HT-29 (cell line): ENCODE measurements at places on chromosomes 13 and 19. TPM values are rescaled to one million over a fixed set of nuclear protein-coding genes. Genes with fewer than 3 reads are reported as not detected.

The ITGBL1 gene
- not detected in 2 replicates for total RNA-seq

The SEMA6B gene
- total RNA-seq: 0.70 and 0.84 TPM in 2 replicates

The SLC25A42 gene
- total RNA-seq: 2.4 and 3.2 TPM in 2 replicates

The MCEMP1 gene
- not detected in 2 replicates for total RNA-seq

The VSTM2B gene
- total RNA-seq: not detected in 2 replicates

The CALR3 gene
- 0.05 and 0.20 TPM in 2 replicates for total RNA-seq

The CD209 gene
- total RNA-seq: not detected in 2 replicates

The FXYD3 gene
- total RNA-seq: 15.8 and 38.9 TPM in 2 replicates

The CGB8 gene
- total RNA-seq: not detected in 2 replicates

The CACNG6 gene
- 0.99 and 2.3 TPM in 2 replicates for total RNA-seq

- peak; percentile 42 for DNase-seq
Measured at GRCh38 chr13:103471896-103472295, 405.7 kb upstream of the SLC10A2 start.

- DNase-seq: no peak
Measured at GRCh38 chr19:8478598-8478997, 23.8 kb downstream of the PRAM1 start.

GRCh38 chr13:40192858-40193257 lies 473.6 kb downstream of the FOXO1 start:
- no peak for DNase-seq

- no peak for DNase-seq
Measured at GRCh38 chr19:6362027-6362350, 658 bp downstream of the CLPP start.

DNA sequence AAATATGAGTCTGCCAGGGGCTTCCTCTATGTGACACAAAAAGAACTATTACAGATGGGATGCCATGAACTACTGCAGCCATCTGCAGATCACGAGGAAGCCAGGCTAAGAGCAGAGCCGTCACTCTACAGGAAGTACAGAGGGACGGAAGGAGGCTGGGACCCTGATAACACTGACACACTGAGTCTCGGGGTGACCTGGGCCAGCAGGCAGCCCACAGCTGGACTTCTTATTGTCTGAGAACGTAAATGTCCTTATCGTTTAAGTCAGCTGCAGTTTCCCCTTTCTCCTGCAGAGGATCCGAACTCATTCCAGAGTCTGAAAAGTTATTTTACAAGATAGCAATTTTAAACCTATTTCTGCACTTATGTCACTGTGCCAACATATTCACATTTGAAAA lies 20.7 kb downstream of the PARP4 start:
- DNase-seq: no peak

GRCh38 chr19:34393629-34394028 lies 10.6 kb upstream of the PDCD2L start:
- no peak for DNase-seq

GRCh38 chr19:48760504-48761205 lies 5.3 kb downstream of the FGF21 start:
- no peak for DNase-seq

- no peak for DNase-seq
Measured at GRCh38 chr19:792306-792885, 4.9 kb upstream of the PTBP1 start.

DNA sequence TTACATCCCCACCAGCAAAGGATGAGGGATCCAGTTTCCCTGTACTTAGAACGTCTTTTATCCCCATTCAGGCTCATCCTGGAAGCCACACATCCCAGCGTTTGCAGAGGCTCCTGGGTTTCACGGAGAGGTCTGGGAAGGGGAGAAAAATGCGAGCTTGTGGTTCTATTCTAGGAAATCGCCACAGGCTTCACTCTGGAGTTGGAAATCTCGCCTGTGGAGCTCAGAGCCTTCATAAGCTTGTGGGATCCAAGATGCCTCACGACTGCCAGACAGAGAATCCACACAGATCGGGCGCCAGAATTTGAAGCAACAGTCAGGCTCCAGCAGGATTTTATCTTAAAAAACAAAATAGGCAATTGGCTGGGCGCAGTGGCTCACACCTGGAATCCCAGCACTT lies 157.9 kb downstream of the PTPRS start:
- no peak for DNase-seq

GRCh38 chr19:5537870-5538269 lies 29.9 kb downstream of the TINCR start:
- DNase-seq: no peak

DNA sequence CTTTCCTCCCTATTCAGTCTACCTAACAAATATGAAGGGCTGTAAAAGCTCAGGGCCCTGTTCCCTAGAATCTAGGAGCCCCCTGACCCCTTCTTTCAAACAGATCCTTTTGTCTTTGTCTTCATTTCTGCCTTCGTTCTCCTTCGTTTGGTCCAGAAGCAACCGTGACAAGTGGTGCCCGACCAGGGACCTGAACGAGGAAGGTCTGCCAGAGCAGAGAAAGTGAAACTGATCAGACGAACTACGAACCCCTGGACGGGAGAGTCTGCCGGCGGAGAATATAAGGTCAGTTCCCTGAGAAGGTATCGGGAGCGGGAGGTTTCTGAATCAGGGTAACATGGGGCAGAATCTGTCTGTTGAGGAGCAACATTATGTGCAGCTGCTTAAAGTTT lies 751 bp downstream of the ERVK3-1 start:
- DNase-seq: peak; percentile 41

DNA sequence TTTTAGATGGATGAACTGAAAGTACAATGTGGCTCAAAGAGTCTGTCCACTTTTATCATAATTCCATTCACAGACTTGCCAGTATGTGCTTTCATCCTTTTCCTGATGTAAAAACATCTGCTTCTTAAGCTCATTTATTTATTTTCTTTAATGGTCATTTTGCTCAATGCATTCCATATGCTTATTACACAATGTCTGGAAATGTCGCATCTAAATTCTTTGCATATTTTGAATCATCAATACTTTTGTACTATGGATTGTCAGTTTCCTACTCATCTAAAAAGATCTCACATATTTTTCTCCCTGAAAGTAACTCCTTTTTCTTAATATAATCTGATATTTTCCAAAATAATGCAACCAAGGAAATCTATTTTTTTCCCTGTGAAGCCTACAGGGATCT lies 1315.8 kb downstream of the EFNB2 start:
- DNase-seq: no peak

- DNase-seq: no peak
Measured at GRCh38 chr13:22285867-22286266, 615.0 kb downstream of the FGF9 start.

DNA sequence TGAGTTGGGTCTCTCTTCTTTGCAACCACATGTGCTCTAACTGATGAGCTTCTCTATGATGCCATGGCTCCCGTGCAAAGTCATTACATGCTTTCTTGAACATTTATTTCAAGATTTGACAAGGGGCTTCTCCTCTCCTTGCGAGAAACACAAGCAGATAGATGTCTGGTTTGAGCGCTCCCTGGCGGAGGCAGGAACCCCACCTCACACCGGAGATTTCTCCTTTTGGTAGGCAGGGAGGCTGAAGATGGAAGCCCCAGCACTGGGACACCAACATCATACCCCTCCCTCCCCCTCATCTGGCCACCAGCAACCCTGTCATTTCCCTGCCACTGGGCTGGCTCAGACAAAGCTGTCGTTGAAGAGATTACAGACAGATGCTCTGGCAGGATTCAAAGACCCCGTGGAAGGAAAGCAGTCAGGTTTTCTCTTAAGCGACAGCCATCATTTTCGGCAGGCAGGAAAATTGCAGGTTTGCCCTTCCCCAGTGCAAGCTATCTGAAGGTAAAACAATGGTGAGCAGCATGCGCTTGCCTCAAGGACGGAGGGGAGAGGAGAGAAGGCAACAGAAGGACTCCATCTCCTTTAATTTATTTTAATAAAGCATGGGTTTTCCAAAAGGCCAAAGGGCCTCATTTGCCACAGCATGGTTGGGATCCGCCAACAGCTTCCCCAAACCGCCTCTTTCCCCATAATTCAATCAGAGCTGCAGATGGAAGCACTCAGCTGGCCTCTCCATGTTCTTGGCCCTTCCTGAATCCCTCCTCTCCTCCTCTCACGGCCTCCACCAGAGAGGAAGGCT lies 344.1 kb upstream of the TSHZ3 start:
- DNase-seq: no peak

- no peak for DNase-seq
Measured at GRCh38 chr13:89034015-89034414, 1362.8 kb downstream of the SLITRK5 start.

DNA sequence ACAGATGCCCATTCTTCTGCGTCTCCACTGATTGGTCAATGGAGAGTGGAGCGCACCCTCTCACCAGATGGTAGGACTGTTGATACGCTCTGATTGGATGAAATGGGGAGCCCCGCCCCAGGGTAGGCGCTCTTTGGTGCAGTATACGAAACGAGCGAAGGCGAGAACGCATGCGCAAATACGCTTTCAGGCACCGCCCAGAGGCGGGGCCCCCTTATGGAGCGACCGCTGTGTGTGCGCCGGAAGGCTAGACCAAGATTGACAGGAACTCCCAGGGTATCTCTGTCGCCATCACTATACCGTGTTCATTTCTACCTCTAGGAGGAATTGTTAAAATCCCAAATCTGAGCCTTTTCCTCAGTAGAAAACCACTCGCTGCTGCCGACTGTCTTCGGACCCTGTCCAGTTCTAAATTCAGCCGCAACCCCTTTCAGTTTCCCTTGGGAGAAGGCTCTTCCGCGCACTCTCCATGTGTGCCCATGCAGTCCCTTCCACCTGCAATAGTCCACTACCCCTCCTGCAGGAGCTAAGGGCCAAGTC lies 720 bp upstream of the HNRNPL start:
- peak; percentile 100 for DNase-seq

- no peak for DNase-seq
Measured at GRCh38 chr19:444677-445210, 16.1 kb downstream of the SHC2 start.

DNA sequence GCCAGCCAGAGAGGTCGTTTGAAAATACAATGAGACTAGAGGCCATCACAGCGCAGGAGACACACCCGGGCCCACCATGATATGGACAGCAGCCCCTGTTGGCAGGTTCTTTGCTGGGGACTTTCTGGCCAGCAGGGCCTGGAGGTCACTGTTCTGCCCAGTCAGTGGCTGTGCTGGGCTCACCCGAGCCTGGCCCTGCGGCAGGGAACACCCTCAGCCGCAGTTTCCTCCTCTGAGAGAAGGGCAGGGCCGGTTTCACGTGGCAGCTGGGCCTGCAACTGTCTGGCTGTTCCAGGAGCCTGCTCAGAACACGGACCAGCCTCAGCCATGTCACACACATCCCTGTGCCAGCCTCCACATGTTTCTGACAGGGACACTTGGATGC lies 39.4 kb downstream of the ADPRHL1 start:
- DNase-seq: no peak

GRCh38 chr13:110984381-110984780 lies 69.5 kb upstream of the ANKRD10 start:
- DNase-seq: no peak

DNA sequence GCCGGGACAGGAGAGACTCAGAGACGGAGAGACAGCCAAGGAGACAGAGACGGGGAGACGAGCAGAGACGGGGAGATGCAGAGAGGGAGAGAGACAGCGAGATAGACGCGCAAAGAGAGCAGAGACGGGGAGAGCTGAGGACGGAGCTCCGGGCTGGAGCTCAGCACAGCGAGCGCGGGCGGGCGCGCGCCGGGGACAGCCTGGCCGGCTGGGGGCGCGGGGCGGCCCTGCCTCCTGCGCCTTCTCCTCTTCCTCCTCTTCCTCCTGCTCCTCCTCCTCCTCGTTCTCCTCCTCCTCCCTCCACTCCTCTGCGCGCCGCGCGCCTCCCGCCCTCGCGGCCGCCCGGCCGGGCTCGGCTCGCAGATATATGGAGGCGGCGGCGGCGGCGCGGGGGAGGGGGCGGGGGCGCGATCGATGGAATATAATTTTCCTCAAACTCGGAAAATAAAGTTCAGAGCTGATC lies at the start of gene ERFL:
Gene ERFL (minus strand): TSS at position 229 of the 463 bp plus-strand sequence. CDS start 15,530 bp downstream, outside the sequence.
- no peak for DNase-seq

DNA sequence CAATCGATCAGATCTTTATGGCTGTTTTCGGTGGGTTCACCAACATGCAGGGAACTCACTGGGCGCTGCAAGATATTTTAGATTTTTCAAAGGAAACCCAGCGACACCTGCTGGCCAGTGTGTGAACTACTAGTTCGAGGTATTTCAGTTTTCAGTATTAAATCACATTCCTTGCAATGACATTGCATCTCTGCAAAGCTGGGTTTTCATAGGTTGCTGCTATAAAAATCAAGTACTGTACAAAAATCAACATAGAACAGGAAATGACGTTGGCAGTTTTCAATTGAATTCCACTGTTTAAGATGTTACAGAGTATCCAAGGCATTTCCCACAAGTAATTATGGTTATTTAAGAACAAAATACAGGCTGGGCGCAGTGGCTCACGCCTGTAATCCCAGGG lies 17.6 kb downstream of the LIG1 start:
- peak; percentile 87 for DNase-seq

DNA sequence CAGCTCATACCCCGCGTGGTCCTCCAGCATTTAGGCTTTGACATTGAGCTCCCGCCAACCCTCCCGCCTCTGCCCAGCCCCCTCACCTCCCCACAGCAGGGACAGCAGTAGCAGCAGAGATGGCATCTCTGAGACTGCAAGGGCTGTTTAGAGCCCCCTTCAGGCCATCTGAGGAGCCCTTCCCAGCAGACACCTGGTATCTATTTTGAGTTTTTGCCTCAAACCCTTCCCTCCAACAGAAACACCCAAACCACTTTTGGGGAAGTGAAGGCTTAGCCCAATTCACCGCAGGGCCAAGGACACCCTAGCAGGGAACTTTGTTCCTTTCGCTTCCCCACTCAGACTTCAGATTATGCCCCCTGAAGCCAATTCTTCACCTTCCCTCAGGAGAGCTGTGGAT lies 6.3 kb upstream of the ZNF175 start:
- DNase-seq: no peak

- DNase-seq: peak; percentile 87
Measured at GRCh38 chr19:51712461-51713081, 11.2 kb downstream of the HAS1 start.
